ENCODE measurements at places on chromosomes 4 and X.
A peak's percentile ranks its signal among the peaks of the same experiment; 100 is the strongest.

DNA sequence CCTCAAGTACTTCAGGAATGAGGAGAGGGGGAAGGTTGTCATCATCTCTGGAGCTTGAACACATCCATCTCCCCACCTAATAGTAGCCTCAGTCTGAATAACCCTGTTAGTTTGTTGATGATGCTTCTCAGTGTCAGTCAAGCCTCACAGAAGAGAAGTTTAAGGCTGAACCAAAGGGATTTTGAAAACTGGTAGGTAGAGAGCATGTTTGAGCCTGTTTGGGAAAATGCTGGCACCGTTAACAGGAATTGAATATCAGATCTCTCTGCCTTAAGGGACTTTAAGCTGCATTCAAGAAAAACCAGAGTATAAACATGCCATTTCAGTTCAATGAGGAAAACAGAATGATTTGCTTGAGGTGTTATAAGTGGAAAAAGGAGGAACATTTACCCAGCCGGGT lies 73.1 kb downstream of the MAPK10 start:
- no peak for DNase-seq

- no peak for DNase-seq
Observed at GRCh38 chr4:124939908-124940307, 227.4 kb upstream of the ANKRD50 start.

DNA sequence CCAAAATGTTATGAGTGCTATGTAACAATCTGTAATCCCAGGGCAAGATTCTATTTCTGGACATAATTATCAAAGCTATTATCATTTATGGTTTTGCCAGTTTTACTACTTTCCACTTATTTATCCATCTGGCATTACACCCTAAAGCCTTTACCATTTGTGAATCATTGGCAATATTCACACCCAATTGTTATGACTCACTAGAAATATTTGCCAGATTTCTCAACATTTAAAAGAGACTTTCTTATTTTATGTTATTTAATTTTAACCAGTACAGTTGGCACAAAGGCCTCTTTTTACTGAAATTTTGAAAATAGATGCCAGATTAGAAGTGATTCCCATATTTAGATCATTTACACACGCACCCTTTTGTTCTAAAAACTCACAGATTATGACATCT lies 242.7 kb upstream of the WDFY3 start:
- DNase-seq = peak; percentile 17

DNA sequence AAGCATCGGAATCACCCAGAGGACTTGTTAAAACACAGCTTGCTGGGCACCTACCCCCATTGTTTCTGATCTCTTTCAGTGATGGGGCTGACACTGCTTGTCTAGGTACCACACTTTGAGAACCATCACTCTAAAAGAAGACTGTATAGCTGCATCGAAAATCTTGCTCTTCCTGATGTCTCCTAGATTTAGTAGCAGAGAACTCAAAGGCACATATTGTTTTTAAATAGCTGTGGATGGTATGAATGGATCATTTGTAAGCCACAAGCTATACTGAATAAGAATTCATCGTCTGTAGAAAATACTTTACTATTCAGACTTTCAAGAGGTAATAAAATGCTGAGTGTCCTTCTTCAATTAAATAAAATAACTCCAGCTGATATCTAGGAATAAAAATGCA lies 405.4 kb downstream of the ANKRD50 start:
- DNase-seq = no peak

GRCh38 chrX:140467211-140467610 lies 37.7 kb downstream of the SOX3 start:
- DNase-seq = peak; percentile 42

- peak; percentile 82 for DNase-seq
Observed at GRCh38 chrX:45517090-45517973, 316.7 kb upstream of the DIPK2B start.

GRCh38 chr4:161359491-161359890 lies 804.3 kb downstream of the FSTL5 start:
- DNase-seq = no peak

- no peak for DNase-seq
Observed at GRCh38 chr4:24796620-24797019, 1.2 kb downstream of the SOD3 start.

- no peak for DNase-seq
Observed at GRCh38 chr4:10080589-10081217, 35.9 kb downstream of the WDR1 start.

DNA sequence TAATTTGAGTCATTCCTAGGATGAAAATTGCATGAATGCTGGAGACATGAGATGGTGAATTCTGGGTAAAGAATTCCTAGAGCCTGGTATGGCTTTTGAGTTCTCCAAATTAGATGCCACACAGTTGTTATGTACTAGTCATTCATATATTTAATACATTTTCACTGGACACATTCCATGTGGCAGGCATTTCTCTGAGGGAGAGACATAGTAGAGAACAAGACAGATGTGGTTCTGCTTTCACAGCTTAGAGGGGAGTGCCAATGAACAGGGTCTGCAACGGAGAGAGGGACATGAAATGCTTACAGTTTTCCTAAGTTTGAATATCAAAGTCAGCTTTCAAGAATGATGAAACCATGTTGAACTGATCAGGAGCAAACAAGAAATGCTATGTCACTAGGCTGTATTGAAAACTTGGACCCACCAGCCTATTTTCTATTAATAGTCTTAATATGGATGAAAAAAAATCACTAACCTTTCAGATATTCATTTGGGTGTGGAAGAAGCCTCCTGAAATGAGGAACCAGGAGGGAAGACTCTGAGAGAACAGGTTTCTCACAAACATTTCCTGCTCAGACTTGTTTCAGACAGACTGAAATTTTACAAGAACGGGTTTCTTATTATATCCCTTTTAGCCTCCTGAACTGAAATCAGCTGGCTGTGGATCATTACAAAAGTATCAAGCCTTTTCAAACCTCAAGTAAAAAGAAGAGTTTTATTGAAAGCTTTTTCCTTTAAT lies 276.0 kb upstream of the TET2 start:
- DNase-seq = no peak

GRCh38 chrX:37685381-37686359 lies at the start of gene XK:
Gene XK (plus strand): TSS chrX:37685791. CDS start chrX:37685962, 171 bp downstream.
- DNase-seq = peak; percentile 28

- DNase-seq = no peak
Observed at GRCh38 chrX:30301963-30302362, 7.2 kb downstream of the NR0B1 start.

- peak; percentile 31 for DNase-seq
Observed at GRCh38 chrX:133559909-133560308, 144.6 kb upstream of the GPC4 start.

- DNase-seq = no peak
Observed at GRCh38 chr4:83328521-83329187, 6.0 kb downstream of the HPSE start.

- peak; percentile 54 for DNase-seq
Observed at GRCh38 chr4:78962597-78963115, 23.4 kb upstream of the PAQR3 start.

- DNase-seq = peak; percentile 11
Observed at GRCh38 chrX:43349363-43349762, 306.7 kb upstream of the MAOA start.

DNA sequence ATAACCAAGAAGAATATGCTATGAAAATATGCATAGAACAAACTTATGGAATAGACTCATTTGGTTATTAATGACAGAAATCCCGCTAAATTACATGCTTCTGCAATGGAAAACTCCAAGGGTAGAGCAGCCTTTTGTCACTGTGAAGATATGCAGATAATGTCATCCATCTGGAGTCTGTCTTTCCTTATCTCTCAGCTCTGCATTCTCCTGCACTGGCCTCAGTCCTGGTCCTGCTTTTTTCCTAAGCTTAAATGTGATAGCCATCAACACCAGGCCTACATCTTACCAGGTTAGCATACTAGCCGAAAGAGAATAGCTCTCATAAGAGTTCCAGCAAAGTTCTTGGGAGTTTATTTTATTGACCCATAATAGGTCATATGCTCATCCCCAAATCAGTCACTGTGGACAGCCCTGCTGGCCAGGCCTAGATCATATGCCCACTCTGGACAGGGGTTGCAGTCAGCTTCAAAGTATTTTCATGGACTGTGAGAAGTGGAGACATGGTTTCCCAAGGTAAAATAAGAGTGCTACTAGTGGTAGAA lies 86.5 kb upstream of the LEF1 start:
- no peak for DNase-seq

- no peak for DNase-seq
Observed at GRCh38 chr4:108116423-108117168, 52.1 kb downstream of the LEF1 start.

GRCh38 chr4:114998316-114998715 lies 115.1 kb downstream of the NDST4 start:
- DNase-seq = peak; percentile 36

DNA sequence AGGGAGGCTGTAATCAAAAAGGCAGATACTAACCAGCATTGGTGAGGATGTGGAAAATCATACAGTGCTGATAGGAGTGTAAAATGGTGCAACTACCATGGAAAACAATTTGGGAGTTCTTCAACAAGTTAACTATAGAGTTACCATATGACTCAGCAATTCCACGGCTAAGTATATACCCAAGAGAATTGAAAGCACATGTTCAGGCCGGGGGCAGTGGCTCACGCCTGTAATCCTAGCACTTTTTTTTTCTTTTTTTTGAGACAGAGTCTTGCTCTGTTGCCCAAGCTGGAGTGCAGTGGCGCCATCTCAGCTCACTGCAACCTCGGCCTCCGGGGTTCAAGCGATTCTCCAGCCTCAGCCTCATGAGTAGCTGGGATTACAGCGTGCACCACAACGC lies 15.0 kb upstream of the CD99L2 start:
- peak; percentile 70 for DNase-seq

DNA sequence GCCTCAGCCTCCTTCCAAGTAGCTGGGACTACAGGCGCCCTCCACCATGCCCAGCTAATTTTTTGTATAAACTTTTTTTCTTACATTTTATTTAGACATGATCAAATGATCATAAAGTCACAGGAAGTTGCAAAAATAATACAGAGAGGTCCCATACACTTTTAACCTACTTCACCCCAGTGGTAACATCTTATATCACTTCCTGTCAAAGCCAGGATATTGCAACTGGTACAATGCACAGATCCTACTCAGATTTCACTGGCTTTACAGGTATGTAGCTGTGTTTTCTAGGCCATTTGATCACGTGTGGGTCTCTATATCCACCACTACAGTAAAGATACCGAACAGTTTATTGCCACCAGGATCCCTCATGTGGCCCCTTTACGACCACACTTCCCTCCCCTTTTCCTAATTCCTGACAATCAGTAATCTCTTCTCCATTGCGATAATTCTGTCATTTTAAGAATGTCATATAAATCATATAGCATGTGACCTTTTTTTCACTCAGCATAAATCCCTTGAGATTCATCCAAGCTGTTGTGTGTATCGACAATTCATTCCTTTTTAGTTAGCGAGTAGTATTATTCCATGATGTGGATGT lies 18.0 kb downstream of the RPS6KA3 start:
- DNase-seq = no peak

DNA sequence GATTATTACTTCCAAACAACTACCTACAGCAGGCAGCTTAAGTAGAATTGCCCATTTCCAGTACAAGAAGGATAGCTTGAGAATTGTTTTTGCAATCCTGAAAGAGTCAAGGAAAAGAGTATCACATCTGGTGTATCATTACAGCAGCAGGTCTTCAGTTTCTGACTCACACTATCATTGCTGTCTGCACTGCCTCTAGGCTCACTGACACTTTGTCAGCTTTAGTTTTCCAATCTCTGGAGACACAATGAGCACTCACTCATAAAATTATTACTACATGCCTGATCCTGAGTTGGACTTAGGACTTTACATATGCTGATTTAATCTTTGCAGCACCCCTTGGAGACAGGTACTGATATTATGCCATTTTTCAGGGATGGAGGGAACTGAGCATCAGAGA lies 244.6 kb upstream of the BOD1L1 start:
- no peak for DNase-seq

GRCh38 chr4:152448038-152448707 lies 87.7 kb downstream of the FBXW7 start:
- no peak for DNase-seq

- DNase-seq = no peak
Observed at GRCh38 chrX:78769946-78770345, 22.4 kb downstream of the LPAR4 start.

DNA sequence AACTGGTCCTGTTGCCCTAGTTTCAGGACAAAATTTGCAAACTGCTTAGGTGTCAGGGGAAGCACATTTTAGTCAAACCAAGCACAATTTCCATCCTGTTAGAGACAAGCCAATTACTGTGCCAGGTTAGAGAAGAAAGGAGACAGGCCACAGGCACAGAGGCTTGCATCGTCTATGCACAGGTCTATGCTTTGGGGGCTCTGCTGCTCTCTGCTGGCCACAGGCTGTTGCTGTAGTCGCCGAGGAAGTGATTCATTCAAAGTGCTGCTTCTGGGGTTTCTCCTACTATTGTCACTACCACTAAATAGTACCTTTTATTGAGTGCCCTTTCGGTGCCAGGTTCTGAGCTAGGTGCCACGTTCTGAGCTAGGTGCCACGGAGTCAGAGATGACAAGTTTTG lies 45.5 kb downstream of the VGLL1 start:
- peak; percentile 37 for DNase-seq

- DNase-seq = peak; percentile 62
Observed at GRCh38 chr4:11497972-11498371, 69.3 kb upstream of the HS3ST1 start.

DNA sequence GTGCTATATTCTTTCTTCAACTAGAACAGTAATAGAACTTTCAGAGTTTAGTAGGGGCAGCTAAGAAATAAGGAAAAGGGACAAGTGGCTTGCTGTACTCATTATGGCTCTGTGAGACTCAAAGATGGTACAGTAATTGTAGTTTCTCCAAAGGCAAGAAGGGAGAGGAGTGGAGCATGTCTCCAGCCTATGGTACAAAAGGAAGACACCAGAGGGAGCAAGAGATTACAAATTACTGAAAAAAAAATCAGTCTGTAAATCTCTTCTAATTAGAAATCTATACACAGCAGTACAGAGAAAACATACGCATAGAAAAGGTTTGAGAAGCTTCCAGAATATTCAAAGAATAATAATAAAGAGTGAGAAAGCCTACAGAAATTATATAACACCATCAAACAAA lies 61.4 kb downstream of the KLHL4 start:
- DNase-seq = no peak

DNA sequence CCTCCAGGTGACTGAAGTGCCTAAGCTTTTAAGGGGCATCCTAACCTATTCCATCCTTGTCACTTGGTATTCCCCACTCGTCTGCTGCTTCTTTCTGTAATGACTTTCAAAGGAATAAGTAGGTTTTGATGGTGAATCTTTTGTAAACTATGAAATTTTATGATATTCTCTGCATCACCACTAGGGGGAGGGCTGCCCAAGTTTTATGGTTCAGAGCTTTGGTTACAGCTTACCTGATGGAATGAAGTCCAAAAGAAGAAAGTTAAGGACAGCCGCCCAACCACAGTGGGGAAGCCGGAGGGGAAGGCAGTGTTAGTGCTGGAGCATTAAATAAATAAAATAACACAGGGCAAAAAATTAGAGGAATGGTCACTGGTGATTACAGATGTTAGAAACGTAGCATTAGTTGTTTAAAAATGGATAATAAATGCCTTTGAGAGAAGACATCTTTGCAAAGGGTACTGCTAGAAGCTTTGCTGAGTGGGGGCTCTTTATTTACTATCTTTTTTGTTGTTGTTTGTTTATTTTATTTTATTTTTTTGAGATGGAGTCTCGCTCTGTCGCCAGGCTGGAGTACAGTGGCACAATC lies 204.9 kb downstream of the GBA3 start:
- DNase-seq = peak; percentile 20

Measured in fibroblast of skin of back (primary cell).